ENCODE measurements at places on chromosomes 2 and 18. TPM values are rescaled to one million over a fixed set of nuclear protein-coding genes. Genes with fewer than 3 reads are reported as not detected.

The CTAGE1 gene
- total RNA-seq, result not detected

The PLCD4 gene
- 8.3 TPM for total RNA-seq

The ORC2 gene
- 20.0 TPM for total RNA-seq

The FSIP2 gene
- total RNA-seq, result 1.2 TPM

DNA sequence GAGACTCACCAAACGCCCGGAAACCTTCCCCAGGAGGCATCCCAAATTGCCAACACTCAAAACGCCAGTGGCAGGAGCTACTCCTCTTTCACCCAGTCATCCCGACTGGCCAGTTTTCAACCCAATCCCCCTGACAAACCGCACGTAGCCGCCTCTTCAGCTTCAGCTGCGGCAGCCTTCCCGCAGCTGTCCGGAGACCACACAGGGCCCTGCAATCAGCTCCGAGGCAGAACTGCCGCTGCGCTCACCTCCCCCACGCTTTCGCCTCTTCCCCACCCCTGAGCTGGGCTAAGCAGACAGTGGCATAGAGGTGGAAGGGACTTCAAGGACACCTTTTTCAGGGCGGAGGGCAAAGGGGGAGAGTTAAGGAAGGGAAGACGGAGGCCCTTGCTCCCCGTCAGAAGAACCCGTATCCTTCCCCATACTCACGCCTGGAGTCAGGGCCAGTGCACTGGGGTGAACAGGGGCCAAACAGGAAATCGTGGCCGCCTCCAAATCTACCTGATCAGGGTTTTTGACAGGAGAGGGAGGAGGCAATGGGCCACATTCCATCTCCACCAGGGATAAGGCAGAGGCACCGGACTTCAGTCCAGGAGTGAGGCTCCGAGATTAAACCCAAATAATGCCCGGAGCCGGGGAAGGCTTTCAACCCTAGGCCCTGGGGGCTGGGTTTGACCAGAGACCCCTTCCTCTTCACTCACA is 16.9 kb downstream of the CYP26B1 start:
- no peaks in the 10 kb centered on the region for H3K4me1 ChIP-seq
- H3K27me3 ChIP-seq, result no peaks in the 10 kb centered on the region
- H3K4me3 ChIP-seq, result no peak overlapping the region
- DNase-seq, result no peak

GRCh38 chr18:55592106-55592505 is 4.1 kb upstream of the TCF4 start:
- no peak for DNase-seq
- no peaks in the 10 kb centered on the region for H3K27me3 ChIP-seq
- H3K27ac ChIP-seq, result no peak overlapping the region

DNA sequence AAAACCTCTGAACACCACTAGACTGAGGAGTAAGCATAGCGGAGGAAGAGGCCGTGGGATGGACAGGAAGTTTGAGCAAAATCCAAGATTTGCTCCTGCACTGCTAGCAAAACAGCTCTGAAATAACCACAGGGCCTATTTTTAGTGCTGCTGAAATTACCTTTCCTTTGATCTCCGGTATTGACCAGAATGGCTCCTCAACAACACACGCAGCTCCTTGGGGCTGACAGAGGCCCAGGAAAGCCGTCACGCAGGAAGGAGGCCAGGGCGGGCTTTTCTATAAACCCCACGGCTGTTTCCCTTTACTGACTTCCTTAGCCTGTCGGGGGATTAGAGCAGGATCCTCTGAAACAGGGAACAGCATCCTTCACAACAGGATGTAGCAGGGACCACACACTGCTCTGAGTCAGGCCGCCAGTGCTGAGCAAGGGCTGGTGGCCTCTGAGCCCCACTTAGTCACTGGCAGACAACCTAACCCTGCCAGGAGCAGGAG is 80.8 kb upstream of the LCLAT1 start:
- no peak overlapping the region for H3K4me3 ChIP-seq
- no peaks in the 10 kb centered on the region for H3K36me3 ChIP-seq
- H3K4me1 ChIP-seq, result peaks cover 74% of the 10 kb centered on the region
- H3K27me3 ChIP-seq, result no peaks in the 10 kb centered on the region
- DNase-seq, result no peak

DNA sequence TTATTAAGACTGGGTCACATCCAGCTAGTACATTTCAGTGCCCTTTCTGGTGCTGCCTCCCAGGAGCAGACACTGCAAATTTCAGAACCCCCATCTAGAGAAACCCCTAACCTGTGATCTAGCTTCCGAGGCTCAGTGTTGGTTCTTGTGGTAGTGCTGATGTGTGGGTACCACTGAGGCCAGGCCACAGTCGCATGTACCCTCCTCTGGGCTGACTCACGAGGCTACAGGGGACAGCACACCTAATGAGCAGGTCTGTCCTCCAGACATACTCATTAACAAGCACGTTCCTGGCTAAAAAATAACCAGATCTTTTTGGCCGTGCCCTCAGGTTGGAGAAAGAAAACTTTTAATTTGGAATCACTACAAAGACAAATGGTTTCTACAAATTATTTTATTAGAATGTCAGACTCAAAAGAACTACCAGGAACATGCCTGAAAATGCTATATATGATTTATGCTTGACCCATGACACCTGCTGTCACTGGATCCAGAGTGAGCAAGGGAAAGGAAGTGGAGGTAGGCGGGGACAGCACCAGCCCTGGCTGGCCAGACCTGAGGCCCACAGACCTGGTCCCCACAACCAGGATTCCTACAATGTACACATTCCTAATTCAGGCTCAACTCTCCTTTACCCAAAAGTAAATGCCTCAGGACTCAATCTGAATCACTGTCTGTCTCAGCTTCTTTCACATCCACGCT is 8.5 kb downstream of the CIAO1 start:
- DNase-seq, result no peak
- no peaks in the 10 kb centered on the region for H3K4me1 ChIP-seq
